ENCODE measurements at places on chromosomes 6 and 20.

DNA sequence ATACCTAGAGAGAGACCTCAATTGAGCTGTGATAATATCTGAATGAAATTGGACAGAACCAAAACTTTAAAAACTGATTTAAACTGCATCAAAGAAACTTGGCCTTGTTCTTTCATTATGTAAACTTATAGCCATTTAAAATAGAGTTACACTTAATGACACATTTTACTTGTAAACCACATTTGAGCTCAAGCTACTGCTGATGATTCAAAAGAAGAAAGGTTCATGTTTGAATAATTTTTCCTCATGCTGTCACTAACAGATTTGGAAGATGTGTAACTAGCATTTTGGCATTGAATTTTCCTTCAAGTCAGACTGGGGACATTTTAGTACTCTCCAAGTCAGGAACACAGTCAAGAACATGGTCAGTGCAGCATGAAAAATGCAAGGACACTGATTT is 26.9 kb downstream of the POPDC3 start:
- DNase-seq, result no peak

DNA sequence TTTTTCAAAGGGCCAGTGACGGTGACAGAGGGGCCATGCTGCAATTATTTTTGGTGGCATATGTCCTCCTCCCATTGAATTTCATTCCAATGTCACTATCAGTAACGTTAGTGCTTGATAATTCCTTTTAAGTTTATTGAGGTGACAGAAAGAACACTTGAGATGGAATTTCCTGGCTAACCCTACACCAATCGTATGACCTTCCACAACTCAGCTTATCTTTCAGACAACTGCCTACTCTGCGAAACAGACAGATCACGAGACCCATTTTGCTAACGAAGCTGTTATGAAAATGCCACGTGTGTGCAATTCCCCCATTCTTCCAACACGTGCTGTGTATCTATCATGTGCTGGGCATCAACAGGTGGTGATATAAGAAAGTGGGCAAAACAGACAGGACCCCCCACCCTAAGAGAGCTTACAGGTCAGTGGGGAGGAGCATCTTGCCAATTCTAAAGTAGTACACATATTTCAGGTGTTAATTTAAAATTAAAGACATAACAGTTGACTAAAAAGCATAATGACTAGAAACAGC is 113.0 kb downstream of the IRF4 start:
- no peak for DNase-seq

DNA sequence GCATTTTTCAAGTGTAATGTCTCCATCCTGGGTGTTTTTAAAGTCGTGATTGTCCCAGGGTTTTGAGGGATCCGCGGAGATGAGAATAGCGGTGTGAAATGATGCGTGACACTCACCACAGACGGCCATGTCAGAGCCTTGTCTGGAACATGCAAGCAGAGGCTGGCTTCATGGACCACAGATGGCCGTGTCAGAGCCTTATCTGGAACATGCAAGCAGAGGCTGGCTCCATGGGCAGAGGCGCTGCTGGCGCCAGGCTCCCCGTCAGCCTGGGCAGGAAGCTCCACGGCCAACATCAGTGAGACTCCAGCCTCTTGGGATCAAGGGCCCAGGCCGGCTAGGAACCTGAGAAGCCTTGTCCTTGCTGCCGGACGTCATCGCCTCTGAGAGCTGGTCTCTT is 7.7 kb upstream of the MRGBP start:
- no peak for DNase-seq

DNA sequence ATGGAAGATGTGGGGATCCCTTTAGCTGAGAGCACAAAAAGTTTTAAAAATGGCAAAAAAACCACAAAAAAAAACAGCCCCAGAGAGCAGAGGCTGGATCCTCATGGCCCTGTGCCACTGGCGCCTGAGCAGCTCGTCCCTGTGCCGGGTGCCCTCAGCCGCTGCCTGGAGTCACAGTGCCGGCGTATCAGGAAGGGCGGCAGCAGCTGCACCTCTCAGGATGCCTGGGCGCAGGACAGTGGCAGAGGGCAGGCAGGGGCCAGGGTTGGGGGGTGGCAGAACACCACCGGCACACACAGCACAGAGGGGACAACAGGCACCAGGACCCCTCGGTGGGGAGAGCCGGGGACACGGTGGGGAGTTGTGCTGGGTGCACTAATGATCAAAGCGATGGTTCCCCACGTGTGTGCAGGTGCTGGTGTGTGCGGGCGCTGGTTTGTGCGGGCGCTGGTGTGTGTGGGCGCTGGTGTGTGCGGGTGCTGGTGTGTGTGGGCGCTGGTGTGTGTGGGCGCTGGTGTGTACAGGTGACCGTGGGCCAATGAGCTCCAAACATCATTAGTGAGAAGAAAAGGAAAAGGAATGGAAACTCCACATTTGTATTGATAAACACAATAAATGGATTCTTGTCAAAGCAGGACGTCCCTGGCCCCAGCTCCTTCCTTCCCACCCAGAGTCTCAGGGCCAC is 1.5 kb upstream of the FRMD1 start:
- no peak for DNase-seq

DNA sequence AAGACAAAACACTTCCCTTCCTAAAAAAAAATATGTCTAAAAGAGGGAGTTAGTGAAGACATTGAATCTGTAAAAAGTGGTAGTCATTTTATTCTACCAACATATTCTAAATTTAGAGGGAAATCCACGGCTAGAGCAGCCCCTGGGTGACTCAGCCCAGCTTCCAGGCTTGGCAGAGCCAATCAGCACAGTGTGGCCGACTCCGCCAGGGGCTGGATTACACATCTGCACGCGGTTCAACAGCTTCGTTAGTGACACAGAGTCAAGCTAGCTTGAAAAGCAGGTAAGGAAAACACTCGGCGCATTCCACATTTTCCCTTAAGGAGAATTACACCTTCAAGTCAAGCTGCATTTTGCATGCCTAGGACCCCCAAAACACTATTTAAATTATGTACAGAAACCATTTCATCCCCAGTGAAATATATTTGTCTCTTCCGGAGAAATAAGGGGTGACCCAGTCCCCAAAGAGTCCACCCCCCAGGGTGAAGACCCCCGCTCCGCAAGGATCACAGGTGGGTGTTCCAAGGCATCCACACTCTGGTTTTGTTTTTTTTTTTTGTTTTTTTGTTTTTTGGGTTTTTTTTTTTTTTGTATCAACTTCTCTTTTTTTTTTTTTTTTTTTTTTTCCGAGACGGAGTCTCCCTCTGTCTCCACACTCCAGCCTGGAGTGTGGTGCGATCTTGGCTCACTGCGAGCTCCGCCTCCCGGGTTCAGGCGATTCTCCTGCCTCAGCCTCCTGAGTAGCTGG is 58.4 kb upstream of the ARID1B start:
- DNase-seq, result no peak

GRCh38 chr6:144662812-144663365 is 377.8 kb downstream of the UTRN start:
- DNase-seq, result no peak

DNA sequence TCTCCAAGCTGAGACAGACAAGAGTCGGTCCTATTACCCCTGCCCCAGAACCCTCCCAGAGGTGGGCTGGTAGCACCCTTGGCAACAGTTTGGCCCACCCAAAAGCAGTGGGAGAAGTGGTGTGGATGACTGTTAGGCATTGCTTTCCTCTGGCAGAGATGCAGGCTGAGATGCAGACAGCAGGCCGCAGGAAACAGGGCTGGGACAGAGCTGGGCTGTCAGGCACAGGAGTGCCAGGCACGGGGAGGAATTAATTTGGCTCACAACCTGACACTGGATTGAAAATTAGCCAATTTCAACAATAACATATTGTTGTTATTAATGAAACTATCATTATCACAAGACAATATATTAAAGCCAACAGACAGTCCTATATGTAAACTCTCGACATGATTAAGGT is 15.7 kb upstream of the SIRT5 start:
- DNase-seq, result no peak

DNA sequence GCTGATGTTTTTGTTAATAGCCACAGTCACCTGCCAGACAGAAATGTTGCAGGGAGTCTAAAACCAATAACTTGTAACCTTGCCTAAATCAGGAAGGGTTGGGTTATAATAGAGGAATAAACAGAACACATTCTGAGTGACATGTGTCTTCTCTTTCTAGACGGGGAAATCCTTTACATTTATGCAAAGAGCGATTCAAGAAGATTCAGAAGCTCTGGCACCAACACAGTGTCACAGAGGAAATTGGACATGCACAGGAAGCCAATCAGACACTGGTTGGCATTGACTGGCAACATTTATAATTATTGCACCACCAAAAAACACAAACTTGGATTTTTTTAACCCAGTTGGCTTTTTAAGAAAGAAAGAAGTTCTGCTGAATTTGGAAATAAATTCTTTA is 31.5 kb downstream of the PRPH2 start:
- DNase-seq, result peak; percentile 17

DNA sequence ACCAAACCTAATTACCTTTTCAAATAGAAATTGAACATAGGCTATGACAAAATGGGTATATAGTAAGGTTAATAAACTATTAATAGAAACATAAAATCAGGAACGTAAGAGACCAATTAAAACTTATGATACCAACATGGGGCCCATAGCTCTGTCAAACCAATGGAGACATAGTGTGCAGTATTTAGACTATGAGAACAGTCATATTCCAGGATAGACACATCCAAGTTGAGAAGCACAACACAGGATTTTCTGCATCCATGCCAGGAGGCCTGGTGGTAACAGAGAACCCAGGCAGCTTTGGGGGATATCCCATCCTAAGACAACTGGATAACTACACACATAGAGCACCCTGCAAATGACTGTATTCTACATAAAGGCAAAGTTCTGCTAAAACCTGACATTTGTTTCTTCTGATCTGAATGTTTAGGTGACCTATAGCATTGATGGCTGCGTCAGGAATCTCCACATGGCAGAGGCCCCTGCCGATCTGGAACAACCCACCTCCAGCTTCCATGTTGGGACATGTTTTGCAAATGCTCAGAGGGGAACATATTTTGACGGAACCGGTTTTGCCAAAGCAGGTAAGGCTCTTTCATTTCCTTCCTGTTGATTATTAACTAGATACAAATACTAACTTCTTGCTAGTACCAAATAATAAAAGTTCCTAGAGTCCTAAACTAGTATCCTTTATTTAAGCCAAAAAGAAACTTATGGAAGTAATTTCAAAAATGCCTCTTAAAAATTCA is 202.7 kb downstream of the ARHGAP18 start:
- DNase-seq, result no peak

DNA sequence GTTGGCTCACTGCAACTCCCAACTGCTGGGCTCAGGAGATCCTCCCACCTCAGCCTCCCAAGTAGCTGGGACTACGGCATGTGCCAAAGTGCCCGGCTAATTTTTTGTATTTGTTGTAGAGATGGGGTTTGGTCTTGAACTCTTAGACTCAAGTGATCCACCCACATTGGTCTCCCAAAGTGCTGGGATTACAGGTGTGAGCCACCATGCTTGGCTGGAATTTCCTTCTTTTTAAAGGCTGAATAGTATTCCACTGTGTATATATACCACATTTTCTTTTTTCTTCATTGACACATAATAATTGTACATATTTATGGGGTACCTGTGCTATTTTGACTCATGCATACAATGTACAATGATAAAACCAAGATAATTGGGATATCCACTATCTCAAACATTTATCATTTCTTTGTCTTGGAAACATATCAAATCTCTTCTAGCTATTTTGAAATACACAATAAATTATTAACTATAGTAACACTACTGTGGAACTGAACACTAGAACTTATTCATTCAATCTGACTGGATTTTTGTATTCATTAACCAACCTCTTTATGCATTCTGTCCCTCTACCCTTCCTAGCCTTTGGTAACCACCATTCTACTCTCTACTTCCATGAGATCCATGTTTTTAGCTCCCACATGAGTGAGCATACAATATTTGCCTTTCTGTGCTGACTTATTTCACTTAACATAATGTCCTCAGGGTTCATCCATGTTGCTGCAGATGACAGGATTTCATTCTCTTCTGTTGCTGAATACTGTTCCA is 7.8 kb downstream of the MDC1 start:
- no peak for DNase-seq

DNA sequence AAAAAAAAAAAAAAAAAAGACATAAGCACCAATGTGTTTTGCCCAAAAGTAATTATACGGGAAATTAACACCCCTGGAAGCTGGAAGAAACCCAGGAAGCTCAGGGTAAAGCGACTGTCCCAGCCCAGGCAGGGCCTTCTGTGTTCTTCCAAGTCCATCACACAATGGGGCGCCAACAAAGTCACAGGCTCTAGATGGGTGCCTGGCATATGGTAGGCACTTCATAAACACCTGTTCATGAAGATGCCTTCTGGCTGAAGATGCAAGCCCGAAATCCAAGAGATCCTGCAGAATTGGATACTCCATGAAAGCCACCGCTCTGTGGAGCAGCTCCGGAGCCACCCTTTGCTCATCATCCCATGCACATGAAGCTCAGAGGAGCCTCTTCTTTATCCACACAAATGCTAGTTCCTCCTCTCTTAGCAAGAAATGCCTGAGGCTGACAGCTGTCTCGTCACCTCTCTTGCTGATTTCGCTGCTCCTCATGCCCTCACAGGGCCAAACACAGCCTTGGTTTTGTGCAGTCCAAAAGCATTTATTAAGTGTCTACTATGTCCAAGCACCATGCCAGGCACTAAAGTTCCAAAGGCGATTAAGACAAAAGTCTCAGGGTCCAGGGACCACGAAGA is 76.6 kb downstream of the TRERF1 start:
- no peak for DNase-seq

DNA sequence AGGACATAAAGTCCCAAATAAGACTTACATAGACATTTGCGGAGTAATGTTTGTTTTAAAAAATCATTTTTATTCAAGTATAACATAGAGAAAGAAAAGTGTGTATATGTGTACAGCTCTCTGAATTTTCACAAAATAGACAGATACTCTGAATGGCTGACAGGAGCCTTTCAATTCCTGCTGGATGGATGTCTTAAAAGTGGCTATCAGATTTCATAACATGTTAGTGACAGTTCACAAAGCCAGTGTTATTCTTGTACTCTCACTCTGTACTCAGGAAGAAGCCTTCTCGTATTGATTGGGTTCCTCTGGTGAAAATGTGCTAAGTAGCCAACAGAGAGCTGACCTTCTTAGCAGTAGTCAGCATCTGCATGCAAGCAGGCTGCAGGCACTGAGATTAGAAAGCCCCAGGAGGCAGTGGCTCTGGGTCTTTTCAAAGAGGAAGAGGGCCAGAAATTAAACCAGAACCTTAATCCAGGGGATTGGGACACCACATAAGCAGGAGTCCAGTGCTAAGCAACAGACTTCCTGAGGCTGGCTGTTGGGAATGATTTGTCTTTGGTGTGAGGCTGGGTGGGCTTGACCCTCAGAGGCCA is 19.7 kb downstream of the SLC17A4 start:
- DNase-seq, result no peak

GRCh38 chr6:106804346-106805335 is 169.9 kb downstream of the CD24 start:
- no peak for DNase-seq

GRCh38 chr6:128290221-128290620 is 230.2 kb downstream of the PTPRK start:
- no peak for DNase-seq

GRCh38 chr6:135525594-135525993 is 28.1 kb upstream of the AHI1 start:
- no peak for DNase-seq

DNA sequence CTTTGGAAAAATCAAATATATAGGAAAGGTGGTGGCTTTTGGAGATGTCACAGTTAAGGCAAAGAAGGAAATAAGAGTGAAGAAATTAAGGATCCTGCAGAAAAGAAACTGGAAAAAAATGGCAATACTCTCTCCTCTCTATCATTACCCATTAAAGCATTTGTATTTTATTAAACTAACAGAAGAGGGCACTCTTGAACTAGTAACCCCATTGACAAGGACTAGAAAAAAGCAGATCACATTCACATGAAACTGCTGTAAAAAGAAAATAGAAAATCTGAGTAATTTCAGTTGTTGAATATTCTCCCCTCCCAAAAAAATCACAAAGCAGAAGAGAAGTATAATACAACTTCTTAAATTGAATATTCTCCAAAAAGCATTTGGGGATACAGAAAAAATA is 104.1 kb upstream of the SLC35B3 start:
- no peak for DNase-seq

All from naive thymus-derived CD4-positive, alpha-beta T cell (primary cell).